ENCODE measurements at places on chromosomes 4 and X.

- DNase-seq, result no peak
Measured at GRCh38 chrX:151736685-151737084, 2.1 kb downstream of the CNGA2 start.

DNA sequence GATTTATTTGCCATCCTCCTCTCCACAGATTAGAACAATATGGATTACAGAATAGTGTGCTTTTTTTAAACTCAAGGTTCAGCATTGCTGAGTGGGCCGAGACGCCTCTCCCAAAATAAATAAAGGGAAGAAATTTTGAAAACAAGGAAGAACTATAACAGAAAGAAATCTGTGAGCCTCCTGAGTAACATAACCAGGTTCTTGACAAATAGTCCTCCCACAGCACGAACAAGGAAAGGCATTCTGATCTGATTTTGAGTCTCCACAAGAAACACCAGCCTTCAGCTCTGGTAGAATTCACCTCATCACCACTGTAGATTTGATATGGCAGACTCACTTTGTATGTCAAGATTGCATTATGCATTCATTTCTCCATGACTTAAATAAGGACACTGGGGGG, 173.6 kb downstream of the HHIP start:
- DNase-seq, result no peak

DNA sequence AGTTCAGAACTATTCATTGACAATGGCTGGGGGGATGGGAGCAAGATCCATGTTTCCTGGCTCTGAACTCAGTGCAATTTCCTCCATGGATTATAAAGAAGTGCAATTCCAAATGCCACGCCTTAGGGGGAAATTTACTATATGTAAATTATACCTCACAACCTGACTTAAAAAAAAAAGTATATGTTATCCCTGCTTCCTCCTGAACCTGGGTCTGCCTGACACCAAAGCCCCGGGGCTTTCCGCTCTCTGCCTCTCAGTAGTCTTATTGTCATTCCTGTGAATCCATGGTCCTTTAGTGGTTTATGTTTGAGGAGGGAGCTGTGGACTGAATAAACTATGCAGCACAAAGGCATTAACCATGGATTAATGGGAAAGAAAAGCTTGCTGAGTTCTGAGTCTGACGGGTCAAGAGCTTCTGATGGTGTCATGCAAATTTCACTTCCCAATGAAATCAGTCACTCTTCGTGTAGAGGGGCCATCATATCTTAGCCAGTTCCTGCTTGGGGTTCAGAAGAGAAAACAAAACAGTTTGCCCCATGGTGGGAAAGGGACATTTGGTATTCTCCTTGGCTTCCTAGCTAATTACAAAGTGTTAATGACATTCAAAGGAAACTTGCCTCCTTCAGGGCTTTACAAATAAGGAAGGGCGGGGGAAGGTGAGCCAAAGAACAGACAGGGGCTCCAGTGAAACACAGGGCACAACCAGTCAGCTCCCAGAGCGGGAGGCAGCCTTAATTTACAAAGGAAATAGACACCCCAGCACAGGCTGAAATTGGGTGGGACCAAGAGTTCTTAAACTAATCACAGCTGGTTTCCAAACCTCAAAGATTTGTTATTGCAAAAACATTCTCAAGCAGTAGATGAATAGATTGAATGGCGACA, 14.3 kb downstream of the FAM9C start:
- DNase-seq, result no peak

DNA sequence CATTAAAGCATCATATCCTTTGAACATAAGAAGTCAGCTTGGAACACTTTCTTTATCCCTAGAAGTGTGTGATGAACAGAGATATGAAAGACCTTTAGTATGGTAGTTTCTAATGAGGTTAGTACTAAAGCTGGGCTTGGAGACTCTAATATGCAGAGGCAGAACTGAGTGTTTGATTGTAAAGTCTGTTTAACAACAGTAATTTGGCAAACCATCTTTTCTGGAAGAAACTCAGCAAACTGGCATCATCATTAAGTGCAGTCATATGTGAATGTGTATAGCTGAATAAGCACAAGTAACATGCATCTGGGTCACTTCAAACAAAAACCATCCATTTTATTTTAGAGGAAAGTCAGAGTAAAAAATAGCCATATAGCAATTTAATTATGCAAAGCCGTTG, 385.9 kb upstream of the MAD2L1 start:
- no peak for DNase-seq

GRCh38 chr4:147461161-147461560, 19.7 kb upstream of the EDNRA start:
- DNase-seq, result no peak

DNA sequence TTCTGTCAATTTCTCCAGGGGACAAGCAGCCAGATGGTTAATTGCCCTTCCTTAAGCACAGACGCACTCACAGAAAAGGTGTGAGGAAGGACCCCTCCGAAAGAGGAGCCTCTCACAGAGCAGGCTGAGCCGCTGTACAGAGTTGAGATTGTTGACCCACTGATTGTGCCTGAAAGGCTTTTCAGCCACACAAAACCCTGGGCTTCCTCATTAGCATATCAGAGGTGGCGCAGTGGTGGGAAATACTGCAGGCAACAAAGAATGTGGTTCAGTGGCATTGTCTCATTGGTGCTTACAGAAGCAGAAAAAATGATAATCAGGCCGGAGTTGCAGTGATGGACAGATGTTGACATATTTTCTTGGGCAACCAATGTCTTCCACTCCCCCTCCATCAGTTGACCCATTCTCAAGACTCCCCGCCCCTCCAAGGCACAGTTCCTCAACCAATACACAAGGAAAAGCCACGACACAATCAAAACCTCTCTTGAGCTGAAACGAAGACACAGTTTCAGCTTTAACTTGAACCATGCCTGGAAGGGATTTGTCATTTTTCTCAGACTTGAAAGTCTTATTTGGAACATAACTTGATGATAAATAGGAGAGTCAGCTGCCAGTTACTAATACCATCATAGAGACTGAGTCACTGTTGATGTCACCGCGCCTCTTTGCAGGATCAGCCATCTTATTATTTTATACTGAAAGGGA, 53.1 kb downstream of the ATXN3L start:
- no peak for DNase-seq
